ENCODE measurements at places on chromosomes 16 and 17.

DNA sequence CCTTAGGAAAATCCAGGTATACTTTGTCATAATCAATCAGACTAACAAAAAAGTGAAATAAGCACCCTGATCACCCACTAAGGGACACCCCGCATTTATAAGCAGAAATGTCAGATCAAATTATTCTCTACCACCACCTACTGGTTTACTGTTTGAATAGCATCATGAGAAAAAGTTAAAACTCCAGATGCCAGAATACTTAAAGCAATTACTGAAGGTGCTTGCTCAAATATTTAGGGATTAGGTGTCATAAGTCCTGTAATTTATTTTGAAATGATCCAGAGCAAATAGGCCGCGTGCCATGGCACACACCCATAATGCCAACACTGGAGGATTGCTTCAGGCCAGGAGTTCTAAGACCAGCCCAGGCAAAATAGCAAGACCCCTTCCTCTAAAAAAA lies 2.3 kb downstream of the TOP2A start:
- DNase-seq = no peak

GRCh38 chr17:72811976-72812687 lies 280.4 kb downstream of the SLC39A11 start:
- DNase-seq = no peak

DNA sequence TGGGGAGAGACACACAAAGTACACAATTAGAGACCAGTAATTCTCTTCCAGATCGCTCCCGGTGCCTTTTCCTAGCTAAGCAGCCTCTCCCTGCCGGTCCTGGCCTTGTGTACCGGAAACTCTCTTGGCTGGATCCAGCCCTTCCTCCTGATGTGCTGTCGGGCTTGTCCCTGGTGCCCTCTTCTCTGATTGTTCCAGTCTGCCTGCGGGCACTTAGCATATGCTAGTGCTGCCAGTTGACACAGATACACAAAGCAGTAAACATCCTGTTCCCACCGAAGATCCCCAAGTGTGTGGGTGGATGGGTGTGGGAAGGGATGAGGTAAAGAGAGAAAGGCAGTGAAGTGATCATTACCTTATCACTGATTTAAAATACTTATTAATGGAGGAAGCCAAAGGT lies 9.7 kb downstream of the HS3ST3B1 start:
- DNase-seq = no peak

DNA sequence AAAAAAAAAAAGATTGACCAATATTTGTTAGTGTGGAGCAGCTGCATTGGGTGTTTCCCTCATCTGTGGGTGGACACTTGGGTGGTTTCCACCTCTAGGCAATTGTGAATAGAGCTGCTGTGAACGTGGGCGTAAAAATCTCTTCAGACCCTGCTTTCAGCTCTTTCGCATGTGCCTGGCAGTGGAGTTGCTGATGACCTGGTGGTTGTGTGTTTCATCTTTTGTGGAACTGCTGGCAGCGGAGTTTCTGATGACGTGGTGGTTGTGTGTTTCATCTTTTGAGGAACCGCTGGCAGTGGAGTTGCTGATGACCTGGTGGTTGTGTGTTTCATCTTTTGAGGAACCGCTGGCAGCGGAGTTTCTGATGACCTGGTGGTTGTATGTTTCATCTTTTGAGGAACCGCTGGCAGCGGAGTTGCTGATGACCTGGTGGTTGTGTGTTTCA lies 21.4 kb downstream of the ZC3H18 start:
- no peak for DNase-seq

Data from right kidney (tissue), 9 donors.